ENCODE measurements at places on chromosomes 1 and 21.

- DNase-seq: no peak
These were observed 28.2 kb upstream of the HRNR start for GRCh38 chr1:152252157-152252556.

- DNase-seq: no peak
These were observed 12.6 kb downstream of the SUCO start for GRCh38 chr1:172545396-172546004.

GRCh38 chr1:27545271-27545670 is 55.3 kb upstream of the WASF2 start:
- DNase-seq: no peak

DNA sequence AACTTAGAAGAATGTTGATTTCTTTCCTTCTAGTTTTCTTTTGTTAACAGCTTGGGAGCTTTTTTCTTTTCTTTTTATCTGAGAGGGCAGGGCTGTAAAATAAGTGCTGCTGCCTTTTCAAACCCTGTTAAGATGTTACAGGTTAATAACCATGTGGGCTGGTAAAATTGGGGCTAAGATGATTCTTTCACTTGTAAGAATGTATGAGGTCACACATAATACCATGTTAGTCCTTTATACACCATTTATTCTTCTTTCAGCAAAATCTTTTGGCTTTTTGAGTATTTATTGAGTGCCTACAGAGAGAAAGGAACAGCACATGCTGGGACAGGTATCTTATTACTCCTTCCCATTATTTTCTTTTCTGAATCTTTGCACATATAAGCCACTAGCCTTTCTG is 6.1 kb upstream of the AK4 start:
- DNase-seq: no peak

GRCh38 chr1:119862276-119862675 is 34.0 kb downstream of the ADAM30 start:
- no peak for DNase-seq

- DNase-seq: no peak
These were observed 188.9 kb downstream of the NRIP1 start for GRCh38 chr21:14875704-14876523.

DNA sequence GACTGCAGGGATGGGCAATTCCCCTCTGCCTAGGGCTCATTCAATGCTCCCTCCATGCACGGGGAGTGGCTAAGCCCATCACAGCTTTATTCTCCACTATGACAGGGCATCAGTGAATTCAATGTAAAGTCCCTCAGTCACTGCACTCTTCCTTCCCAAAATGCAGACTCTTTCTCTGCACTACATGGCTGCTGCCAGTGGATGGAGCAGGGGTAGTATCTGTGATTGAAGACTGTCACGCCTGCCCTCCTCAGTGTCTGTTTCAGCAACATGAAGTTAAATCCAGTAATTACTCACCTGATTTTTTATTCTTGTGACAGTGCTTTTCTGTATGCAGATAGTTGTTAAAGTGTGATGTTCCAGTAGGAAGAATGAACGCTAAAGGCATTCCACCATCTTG is 1323.2 kb downstream of the AMY1C start:
- DNase-seq: no peak

DNA sequence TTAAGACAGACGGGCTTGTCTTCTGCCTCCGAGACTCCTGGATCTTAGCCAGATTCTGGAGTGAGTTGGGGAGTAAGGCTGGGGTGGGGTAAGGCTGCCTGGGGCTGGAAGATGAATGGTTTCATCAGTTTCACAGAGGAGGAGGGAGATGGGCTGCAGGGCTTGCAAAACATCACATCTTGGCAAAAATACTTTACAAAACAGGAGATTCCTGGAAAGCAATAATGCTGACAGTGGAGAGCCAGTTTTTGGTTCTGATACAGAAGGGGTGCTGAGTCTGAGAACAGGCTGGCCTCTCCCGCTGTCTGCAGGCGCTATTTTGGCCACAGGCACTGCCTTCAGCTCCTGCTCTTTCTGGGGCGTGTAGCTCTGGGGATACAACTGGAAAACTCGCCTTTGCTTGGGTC is 83.4 kb upstream of the KCNE2 start:
- no peak for DNase-seq

GRCh38 chr1:16608838-16609560 is 4.4 kb downstream of the NBPF1 start:
- DNase-seq: no peak

GRCh38 chr1:190138266-190138665 is 339.4 kb downstream of the BRINP3 start:
- no peak for DNase-seq

- DNase-seq: no peak
These were observed 76.5 kb downstream of the ZNF644 start for GRCh38 chr1:90945287-90945686.

DNA sequence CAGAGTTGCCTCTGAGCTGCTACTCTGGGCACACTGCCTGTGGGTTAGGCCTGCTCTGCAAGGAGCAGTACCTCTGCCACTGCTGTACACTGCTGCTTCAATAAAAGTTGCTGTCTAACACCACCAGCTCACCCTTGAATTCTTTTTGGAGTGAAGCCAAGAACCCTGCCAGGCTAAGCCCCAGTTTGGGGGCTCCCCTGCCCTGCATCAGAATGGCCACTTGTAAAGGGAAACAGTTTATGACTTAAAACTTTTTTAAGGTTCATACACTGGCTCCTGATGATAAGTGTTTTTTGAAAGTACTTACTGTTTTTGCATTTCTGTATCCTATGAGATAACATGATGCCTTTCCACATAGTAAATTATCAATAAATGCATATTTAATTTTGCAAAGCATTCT is 310.0 kb downstream of the LMO4 start:
- no peak for DNase-seq

- no peak for DNase-seq
These were observed 50.8 kb downstream of the TGFB2 start for GRCh38 chr1:218395916-218396315.

DNA sequence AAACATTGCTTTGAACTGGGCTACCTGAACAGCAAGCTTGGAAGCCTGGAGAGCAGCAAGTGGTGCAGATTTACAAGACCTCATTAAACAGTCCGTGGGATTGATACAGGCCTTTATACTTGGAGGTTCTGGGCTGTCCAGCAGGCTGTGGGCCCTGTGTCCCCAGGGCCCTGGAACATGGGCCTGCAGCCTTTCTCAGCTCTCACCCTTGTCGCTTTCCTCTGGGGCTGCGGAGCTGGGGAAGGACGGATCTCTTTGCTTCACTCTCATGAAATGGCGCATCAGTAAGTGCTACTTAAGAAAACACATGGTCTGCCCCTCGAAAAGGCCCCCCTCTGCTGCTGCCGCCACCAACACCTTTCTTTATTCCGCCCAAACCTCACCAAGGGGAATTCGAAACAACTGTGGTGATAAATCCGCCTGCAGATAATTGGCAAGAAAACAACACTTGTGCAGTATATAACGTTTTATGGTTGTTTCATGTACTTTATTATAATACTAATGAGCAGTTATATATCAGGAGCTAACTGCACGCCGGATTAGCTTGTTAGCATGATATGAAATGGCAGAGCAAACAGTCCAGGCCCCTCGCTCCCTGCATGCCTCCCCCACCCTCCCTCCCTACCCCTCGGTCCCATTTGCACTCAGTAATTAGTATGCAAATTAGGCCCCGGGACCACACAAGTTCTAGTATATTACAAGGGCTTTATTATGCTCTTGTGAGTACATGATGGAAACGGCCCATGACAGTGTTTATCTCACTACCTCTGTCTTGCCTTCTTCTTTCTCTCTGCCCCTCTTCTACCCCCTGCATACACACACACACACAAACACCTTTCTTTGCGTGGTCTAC is 131.5 kb downstream of the RNF220 start:
- DNase-seq: no peak

DNA sequence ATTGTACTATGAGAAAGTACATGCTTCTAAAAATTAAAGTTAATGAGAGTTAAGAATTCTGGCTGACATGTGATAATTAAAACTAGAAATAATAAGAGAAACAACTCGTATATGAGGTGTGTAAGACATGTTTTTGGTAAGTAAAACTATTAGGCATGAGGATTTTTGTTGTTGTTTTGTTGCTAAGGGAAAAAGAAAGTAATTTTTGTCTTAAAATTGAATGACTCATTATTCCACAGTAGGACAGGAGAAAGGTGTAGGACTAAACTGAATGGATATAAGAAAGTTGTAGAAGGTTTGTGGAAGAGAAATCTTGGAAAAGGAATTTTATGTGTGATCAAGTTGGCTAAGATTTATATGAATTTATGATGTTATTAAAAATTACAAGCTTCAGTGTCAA is 54.8 kb downstream of the TBX19 start:
- DNase-seq: no peak

DNA sequence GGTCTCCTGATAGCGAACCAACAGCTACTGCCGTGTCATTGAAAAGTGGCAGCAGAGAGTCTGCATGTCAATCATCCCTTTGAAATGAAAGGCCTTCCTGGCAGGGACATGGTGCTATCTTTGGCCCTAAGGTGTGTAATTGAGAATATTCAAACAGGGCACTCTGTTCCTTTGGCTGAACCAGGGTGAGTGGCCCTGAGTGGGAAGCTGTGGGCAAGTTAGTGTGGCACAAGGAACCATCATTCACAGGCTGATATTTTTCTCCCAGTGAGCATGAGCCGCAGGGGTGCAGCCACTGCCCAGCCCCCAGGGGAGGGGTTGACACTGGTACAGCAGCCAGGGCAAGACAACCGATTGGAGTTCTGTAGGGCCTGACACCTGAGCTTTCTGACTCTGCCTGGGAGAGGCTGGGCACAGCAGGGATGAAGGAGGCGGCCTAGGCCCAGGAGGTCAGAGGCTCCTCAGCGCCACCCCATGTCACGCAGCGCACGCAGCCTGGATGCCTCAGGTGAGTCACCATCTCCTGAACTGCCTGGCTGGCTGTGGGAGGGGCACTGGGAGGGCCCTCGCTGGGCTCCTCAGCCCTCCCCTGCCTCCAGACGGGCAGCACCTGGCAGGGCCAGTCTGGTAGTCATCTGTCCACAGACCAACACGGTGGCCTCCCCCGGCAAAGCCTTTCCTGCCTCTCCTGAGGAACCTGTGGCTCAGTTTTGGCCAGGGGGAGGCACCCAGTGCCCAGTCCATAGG is 13.2 kb downstream of the QSOX1 start:
- no peak for DNase-seq

DNA sequence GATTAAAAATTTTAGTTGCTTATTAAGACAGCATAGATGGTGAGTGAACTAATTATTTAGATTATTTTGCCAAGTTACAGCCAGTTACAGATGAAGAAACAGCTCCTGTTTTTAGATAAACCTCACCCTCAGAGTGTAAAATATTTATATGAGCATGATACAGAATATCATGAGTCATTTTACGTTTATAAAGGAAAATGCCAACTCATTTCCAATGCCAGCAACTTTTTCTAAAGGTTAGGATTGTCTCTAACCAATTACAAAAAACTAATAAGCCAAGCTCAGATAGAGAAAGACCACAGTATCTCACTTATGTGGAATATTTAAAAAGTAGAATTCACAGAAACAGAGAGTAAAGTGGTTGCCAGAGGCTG is 590.1 kb downstream of the LTN1 start:
- no peak for DNase-seq

- DNase-seq: no peak
These were observed 19.3 kb downstream of the C1orf167 start for GRCh38 chr1:11781297-11781696.

GRCh38 chr1:192521734-192522133 is 53.8 kb upstream of the RGS1 start:
- DNase-seq: no peak

GRCh38 chr1:30537279-30537678 is 186.1 kb downstream of the MATN1 start:
- DNase-seq: no peak

- DNase-seq: no peak
These were observed 1.5 kb downstream of the THEMIS2 start for GRCh38 chr1:27873671-27874384.

- no peak for DNase-seq
These were observed 63.5 kb upstream of the DIRAS3 start for GRCh38 chr1:68113966-68114365.

- DNase-seq: no peak
These were observed 12.9 kb downstream of the C8A start for GRCh38 chr1:56867491-56867890.

GRCh38 chr21:27700974-27701614 is 734.2 kb upstream of the ADAMTS5 start:
- peak; percentile 19 for DNase-seq

DNA sequence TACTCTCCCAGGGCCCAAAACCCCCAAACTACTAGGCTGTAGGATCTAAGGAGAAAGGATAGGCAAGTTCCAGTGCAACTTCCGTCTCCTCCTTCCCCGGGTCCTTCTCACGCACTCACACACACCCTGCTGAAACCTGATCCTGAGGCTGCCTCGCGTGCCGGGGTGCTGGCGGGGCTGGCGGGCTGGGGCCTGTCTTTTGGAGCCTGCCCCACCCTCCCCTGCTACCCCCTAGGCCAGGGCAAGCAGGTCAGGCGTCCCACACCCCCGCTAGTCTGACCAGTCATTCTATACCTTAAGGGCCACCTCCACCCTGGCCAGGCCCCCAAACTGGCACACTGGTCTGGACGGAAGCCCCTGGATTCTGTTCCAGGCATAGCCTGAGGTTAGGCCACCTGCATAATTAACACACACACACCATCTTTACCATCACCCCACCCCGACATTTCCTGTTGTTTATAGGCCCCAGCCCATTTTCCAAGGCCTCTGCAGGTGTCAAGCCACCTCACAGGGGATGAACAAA is 48.3 kb upstream of the ARTN start:
- DNase-seq: no peak

DNA sequence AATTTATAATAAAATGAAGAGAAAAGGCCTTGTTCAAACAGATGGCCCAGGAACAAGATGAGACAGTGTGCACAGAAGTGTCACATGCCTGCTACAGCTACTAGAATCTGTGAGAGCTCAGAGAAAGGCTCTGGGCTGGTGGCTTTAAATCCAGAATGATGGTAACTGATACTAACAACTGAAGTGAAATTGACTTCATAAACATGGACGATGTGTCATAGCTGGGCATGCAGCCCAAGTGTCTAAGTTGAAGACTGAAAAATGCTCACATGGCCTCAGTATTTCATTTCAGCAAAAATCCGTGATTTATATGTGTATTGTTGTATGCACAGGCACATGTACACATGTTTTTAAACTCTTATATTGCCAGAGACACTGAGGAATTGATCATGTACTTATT is 208.3 kb upstream of the RUNX1 start:
- DNase-seq: no peak

GRCh38 chr1:28663871-28664470 is 4.6 kb upstream of the GMEB1 start:
- DNase-seq: no peak

- DNase-seq: no peak
These were observed 170.5 kb downstream of the FOXD2 start for GRCh38 chr1:47608296-47608875.

- DNase-seq: peak; percentile 51
These were observed at the start of gene SLAMF8 for GRCh38 chr1:159826441-159827101. Gene SLAMF8 (plus strand): TSS chr1:159826873. CDS start chr1:159826899, 26 bp downstream.
